ENCODE measurements at places on chromosomes 5 and 9. TPM values are rescaled to one million over a fixed set of nuclear protein-coding genes. Genes with fewer than 3 reads are reported as not detected.

- no peak for DNase-seq
Observed at GRCh38 chr5:122035913-122036312, 42.1 kb downstream of the LOX start.

Gene SLC22A5
- total RNA-seq = 25.4 TPM

Gene SLC25A48
- not detected for total RNA-seq

Gene PTGR1
- 24.2 TPM for total RNA-seq

- DNase-seq = no peak
Observed at GRCh38 chr5:143413958-143414669, 10.6 kb upstream of the NR3C1 start.

DNA sequence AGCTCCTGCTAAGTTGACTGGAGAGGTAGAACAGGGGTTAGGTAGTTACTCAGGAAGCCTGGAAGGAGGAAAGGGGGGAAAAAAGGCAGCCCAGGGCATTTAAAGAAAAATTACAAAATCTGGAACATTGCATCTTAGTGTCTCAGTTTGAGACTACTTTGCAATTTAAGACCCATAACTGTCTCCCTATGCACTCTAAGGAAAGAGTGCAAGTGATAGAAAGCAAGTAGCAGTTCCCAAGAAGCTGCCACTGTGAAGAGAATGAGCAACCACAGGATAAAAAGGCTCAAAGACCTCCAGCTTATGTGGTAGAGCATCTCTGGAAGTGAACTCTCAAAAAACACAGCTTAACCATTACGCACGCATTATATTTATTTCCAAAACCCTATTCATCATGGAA is 141.8 kb downstream of the SLCO4C1 start:
- no peak for DNase-seq

GRCh38 chr9:93595861-93596365 is 19.5 kb downstream of the PHF2 start:
- DNase-seq = no peak

Gene TJP2
- total RNA-seq = 160 TPM

GRCh38 chr9:89457376-89457855 is 40.5 kb downstream of the SEMA4D start:
- no peak for DNase-seq

DNA sequence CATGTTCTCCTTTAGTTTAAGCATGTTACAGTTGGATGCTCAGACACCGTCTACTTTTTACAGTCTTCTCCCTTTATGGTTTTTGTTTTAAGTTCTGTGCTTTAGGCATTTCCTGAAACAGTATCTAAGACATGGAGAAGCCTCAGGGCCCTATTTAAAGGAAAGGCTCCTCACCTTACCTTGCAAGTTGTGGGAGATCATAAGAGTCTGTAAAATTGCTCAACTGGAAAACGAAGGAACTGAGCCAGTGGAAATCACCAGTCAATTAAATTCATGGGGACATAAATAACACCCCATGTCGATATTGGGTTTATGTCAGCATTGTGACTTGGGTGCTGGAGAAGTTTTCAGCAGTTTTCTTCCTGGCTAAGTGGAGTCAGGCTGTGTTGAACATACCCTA is 239.2 kb downstream of the KIF4B start:
- DNase-seq = no peak

GRCh38 chr5:130501151-130501865 is 597.0 kb downstream of the CHSY3 start:
- DNase-seq = no peak

DNA sequence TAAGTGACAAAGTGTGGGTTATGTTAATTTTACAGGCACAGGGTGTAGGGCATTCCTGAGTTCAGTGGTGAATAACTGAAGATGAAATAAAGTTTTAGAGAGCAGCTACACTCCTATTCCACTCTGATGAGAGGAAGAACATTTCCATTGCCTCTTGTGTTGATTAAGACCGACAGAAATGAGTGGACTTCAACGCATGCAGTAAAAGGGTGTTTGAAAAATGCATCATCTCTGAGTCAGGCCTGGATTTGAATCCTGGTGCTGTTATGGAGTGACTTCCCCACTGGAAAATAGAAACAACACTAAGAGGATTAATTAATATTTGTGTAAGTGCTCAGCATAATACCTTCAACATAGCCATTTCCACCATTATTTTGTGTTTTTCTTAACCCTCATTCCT is 86.3 kb downstream of the PRR16 start:
- DNase-seq = no peak

DNA sequence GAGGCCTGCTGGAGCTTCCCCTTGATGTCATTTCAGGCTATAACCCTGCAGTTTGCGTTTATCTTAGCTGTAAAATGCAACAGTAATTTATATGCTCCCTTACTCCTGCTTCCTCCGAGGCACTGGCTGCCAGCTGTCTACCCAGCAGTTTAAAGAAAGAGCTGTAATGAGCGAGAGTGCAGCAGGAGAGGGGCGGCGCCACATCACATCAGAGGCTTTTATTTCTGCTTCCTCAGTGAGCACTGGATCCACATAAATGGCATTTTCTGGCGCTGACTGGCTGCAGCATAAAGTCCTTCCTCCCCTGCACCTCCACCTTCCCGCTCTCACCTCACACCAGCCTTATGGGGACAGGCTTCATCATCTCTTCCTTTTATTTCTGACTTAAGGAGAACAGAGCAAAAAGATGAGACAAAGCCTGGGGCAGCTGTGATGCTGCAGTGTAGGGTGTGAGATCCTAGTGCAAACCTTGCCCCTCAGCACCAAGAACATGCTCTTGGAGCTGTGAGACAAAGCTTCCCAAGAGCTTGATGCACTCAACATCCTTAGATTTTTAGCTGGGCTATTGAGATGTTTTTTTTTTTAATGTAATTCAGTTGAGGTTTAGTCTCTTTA is 829.6 kb upstream of the ZNF608 start:
- no peak for DNase-seq

GRCh38 chr5:74767579-74767913 is 497 bp downstream of the NSA2 start:
- DNase-seq = no peak

DNA sequence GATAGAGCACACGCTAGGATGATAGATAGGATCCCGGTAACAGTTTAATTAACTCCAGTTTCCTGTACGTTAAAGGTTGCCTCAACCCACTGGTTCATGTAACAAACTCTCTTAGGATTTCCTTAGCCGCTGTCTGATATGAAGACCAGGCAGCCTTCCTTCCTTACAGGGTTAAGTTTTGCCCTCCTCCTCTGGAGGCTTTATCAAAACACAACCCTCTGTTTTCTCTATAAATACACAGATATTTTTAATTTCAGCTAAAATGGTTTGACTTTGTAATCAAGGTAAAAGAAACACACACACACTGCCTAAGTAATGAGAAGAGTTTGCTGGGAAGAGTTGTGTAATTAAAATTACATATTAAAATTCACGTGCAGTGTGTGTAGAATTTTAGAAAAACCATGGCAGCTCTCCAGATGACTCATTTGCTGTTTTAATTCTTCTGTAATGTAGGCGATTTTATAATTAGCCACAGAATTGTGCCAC is 369.8 kb downstream of the CSNK1G3 start:
- DNase-seq = no peak

Gene PSAT1
- total RNA-seq = 69.5 TPM

Data from Calu3 (cell line).